ENCODE measurements at places on chromosomes 3 and 15.
A peak's percentile ranks its signal among the peaks of the same experiment; 100 is the strongest.

DNA sequence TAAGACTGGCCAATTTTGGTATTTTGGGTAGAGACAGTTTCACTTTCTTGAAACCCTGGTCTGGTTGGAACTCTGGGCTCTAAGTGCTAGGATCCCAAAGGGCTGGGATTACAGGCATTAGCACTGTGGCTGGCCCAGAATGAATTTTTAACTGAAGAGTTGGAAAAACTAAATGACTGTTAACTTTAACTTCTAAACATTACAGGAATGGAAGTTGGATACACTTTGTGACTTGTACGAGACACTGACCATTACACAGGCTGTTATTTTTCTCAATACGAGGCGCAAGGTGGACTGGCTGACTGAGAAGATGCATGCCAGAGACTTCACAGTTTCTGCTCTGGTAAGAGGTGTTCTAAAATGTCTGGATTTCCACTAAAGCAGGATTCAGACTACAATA lies 3.5 kb downstream of the EIF4A2 start:
- DNase-seq: no peak

GRCh38 chr3:152688313-152688712 lies 146.6 kb upstream of the P2RY1 start:
- peak; percentile 18 for DNase-seq

DNA sequence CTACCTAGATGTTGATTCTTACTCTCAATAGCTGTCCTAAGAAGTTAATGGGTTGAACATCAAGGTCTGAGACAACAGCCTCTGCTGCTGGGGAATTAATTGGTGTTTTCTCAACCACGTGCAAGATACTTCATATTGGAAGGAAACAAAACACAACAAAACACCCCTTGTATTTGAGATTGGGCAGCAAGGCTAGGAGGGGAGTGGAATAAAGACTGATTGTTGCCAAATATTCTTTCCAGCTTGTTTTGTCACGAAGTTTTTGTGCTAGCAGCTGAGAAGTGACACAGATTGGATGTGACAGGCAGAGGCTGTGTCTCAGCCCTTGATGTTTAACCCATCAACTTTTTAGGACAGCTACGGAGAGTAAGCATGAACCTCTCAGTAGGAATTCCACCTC lies 808.4 kb downstream of the IGSF11 start:
- no peak for DNase-seq

DNA sequence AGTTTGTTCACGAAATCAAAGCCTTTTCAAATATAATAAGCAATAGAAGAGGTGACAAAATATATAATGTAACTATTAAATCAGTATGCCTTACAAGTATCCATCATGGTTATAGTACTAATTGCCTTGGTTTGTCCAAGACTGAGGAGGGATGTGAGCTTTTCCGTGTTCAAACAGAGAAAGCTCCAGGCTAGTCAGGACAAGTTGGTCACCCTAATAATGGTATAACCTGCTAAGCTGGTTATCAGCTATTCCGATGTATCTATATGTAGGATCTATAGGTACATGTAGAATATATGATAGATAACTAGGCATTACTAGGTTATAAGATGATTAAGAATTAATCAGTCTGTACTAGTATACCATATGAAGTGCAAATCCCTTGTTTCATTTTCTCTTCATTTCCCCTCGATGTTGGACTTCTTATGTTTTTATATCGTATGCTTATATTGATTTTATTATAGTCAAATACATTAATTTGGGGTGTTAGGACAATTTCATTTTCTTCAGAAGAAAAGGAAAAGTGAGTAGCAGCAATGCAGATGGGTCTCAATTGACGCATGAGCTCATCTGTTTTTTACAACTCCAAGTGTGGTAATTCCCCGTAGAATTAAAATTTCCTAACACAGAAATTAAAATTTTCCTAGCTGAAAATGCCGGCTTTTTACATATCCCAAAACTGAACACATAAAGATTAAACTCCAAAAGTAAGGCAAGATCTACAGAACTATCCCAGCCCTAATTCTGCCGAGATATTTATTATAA lies 419.1 kb downstream of the TIGIT start:
- no peak for DNase-seq

DNA sequence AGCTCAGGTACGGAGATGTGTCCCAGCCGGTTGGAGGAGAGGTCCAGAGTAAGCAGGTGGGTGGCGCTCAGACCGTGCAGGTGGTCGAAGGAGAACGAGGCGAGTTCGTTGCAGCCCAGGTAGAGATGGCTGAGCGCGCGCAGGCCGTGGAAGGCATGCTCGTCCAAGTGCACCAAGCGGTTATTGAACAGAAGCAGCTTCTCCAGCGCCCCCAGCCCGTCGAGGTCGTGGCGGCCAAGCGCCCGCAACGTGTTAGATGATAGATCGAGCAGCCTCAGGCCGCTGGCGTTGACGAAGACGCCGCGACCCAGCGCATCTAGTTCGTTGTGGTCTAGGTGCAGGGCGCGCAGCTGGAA lies 648 bp downstream of the AMIGO3 start:
- no peak for DNase-seq

DNA sequence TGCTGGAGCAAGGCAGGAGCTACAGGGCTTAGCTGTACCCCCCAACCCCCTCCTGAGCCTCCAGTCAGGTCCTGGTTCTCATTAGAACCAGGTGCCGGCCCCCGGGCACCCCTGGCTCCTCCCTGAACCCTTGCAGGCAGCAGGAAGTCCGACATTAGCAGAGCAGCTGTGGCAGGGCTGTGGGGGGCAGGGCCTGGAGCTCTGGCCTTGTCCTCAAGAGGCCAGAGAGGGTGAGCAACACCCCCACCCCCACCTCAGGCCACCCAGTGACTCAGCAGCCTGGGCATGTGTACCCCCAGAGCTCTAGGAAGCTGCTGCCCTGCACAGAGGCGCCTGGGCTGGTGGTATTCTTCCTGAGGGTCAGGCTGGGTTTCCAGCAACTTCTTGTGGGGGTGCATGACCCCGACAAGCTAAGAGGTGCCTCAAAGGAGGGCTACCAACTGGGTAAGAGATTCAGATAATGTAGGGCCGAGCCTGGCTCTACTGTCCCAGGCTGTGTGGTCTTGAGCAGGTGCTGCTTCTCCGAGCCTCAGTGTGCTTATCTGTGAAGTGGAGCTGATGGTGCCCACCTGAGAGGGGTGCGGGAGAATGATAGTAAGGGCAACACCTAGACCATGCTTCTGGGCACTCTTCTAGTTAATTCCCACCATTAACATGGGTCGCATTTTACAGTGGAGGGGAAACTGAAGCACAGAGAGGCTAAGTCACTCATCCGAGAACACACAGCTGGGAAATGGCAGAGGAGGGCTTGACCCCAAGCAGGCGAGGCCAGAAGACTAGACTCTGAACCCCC lies 16.0 kb downstream of the H1-8 start:
- no peak for DNase-seq

DNA sequence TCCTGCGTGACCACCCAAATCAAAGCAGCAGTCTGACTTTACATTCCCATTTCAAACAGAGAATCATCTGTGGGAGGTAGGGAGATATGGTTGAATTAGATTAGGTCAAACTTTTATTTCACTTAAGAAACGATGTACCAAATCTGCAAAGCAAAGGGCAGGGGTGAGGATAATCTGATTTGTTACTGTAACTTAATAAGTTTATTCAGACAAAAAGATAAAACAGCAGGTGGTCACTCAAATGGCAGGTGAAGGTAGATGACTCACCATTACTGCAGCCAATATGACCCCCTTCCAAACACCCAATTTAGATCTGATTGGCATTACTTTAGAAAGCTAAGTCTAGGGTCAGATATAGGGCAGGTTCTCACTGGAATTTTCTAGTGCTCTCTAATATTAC lies 651.0 kb upstream of the NAALADL2 start:
- DNase-seq: no peak

- no peak for DNase-seq
These were observed 144.2 kb upstream of the ANKRD28 start for GRCh38 chr3:15941958-15942357.
